ENCODE measurements at places on chromosomes 7 and 10.

GRCh38 chr7:135998081-135998480 is 20.9 kb upstream of the MTPN start:
- DNase-seq, result no peak
- H3K4me3 ChIP-seq, result no peak overlapping the region
- no peaks in the 10 kb centered on the region for H3K27me3 ChIP-seq
- H3K4me1 ChIP-seq, result peaks cover 16% of the 10 kb centered on the region
- no peak overlapping the region for H3K27ac ChIP-seq

- H3K27me3 ChIP-seq, result no peaks in the 10 kb centered on the region
- H3K36me3 ChIP-seq, result no peaks in the 10 kb centered on the region
- no peak for DNase-seq
- H3K27ac ChIP-seq, result no peak overlapping the region
- H3K4me1 ChIP-seq, result no peaks in the 10 kb centered on the region
- no peak overlapping the region for H3K4me3 ChIP-seq
These were observed 228.8 kb downstream of the BMPER start for GRCh38 chr7:34133983-34134782.

DNA sequence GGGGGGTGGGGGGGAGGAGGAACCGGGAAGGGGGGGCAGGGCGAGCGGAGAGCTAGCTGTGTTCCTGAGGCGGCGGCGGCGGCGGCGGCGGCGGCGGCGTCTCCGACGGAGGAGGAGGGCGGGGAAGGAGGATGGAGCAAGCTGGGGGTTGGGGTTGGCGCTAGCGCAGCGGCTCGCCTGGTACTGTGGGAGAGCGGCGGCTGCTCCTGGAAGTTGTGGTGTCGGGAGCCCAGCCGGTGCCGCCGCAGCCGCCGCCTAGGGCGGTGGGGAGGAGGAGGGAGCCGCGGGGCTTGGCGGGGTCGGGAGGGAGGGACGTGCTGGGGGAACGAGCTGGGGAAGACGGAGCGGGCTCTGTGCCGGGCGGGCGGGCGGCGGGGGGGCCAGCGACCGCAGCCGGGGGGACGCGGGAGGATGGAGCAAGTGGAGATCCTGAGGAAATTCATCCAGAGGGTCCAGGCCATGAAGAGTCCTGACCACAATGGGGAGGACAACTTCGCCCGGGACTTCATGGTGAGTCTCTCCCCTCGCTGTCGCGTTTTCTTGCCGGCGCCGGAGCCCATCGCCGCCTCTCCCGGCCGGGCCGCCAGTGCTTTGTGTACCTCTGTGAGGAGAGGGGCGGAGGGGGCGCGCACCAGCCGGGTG is at the start of gene PTPN12:
PTPN12 (plus strand) TSS at position 160 of the 642 bp plus-strand sequence; CDS start at position 412, 252 bp downstream.
- H3K27me3 ChIP-seq, result no peaks in the 10 kb centered on the region
- H3K4me1 ChIP-seq, result peaks cover 22% of the 10 kb centered on the region
- peak within 1 kb of the TSS; percentile 95 for H3K4me3 ChIP-seq
- peak within 1 kb of the TSS; percentile 96 for H3K27ac ChIP-seq

- H3K27ac ChIP-seq, result no peak overlapping the region
- H3K4me1 ChIP-seq, result peaks cover 3% of the 10 kb centered on the region
- H3K27me3 ChIP-seq, result no peaks in the 10 kb centered on the region
- no peaks in the 10 kb centered on the region for H3K36me3 ChIP-seq
- H3K4me3 ChIP-seq, result no peak overlapping the region
These were observed 37.3 kb downstream of the ZCCHC24 start for GRCh38 chr10:79407811-79408795.

- peak overlapping the region; percentile 55 for H3K4me3 ChIP-seq
- no peaks in the 10 kb centered on the region for H3K36me3 ChIP-seq
- H3K27ac ChIP-seq, result no peak overlapping the region
- peak; percentile 46 for DNase-seq
- H3K4me1 ChIP-seq, result peaks cover 18% of the 10 kb centered on the region
These were observed 804 bp downstream of the UNC5B start for GRCh38 chr10:71213127-71213621.

- H3K36me3 ChIP-seq, result no peaks in the 10 kb centered on the region
- DNase-seq, result no peak
- no peaks in the 10 kb centered on the region for H3K4me1 ChIP-seq
- peaks cover 2% of the 10 kb centered on the region for H3K27me3 ChIP-seq
- H3K4me3 ChIP-seq, result no peak overlapping the region
These were observed 98.0 kb downstream of the ARL4A start for GRCh38 chr7:12785473-12785872.

DNA sequence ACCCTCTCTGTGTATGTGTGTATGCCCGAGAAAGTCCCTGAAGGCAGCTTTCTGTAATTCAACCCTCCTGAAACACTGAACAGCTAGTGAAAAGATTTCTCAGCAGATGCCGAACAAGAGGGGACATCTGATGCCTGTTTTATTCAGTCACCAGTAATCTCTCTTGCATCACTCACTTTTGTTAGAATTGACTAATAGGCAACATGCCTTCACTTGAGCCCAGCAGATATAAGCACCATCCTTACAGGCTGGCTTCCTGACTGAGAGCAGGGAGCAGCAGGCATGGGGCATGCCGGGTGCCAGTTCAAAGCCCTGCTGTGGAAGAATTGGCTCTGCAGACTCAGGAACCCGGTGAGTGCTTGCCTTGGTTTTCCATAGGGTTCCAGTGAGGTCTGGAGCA is at the start of gene ABCA13:
ABCA13 (plus strand) TSS at position 257 of the 400 bp plus-strand sequence; CDS start at position 283, 26 bp downstream.
- H3K36me3 ChIP-seq, result no peaks in the 10 kb centered on the region
- H3K4me1 ChIP-seq, result no peaks in the 10 kb centered on the region
- H3K27ac ChIP-seq, result no peak within 1 kb of the TSS
- no peak within 1 kb of the TSS for H3K4me3 ChIP-seq
- H3K27me3 ChIP-seq, result peaks cover 8% of the 10 kb centered on the region

GRCh38 chr7:30469303-30469702 is 9.3 kb downstream of the NOD1 start:
- no peak for DNase-seq
- H3K4me1 ChIP-seq, result peaks cover 72% of the 10 kb centered on the region
- no peak overlapping the region for H3K27ac ChIP-seq
- H3K27me3 ChIP-seq, result no peaks in the 10 kb centered on the region

- DNase-seq, result no peak
- H3K36me3 ChIP-seq, result no peaks in the 10 kb centered on the region
- H3K4me1 ChIP-seq, result no peaks in the 10 kb centered on the region
These were observed 86.5 kb downstream of the RELN start for GRCh38 chr7:103902917-103903316.

DNA sequence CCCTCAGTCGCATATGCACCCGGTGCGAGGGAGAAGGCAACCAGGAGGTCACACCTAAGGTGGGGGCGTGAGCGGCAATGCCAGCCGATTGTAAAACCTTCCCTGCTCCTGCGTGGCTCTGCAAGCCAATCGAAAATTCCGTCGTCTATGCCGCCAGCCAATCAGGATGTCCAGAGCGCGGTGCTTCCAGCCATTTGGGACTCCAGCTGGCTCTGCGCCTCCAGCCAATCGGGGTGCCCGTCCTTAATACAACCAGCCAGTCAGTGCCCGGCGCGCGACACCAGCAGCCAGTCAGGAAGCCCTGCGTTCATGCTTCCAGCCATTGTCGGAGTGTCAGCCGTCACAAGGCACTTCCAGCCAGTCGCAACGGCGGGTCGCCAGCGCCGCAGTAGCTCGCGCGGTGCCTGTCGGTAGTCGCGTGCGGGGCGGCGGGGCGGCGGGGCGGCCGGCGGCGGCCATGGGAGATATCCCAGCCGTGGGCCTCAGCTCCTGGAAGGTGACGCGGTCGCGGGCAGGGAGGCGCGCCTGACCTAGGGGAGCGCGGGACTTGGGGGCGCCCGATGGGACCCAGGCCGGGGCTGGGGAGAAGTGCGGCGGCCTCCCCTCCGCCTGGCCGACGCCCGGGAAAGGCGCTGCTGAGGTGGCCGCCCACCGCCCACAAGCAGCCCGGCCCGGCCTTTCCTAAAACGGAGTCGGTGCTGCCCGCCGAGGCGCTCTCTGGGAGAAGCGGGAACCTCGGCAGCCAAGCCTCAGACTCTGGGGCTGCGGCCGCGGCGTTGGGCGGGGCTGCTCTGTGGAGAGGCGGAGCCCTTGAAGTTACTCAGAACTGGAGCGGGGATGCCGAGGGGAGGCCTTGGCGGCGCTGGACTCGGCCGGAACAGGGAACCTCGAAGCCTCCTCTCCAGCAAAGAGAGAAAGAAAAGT is at the start of gene AKR1E2:
AKR1E2 (plus strand) TSS at position 340 of the 924 bp plus-strand sequence; CDS start at position 458, 118 bp downstream.
- peaks cover 18% of the 10 kb centered on the region for H3K4me1 ChIP-seq
- peak within 1 kb of the TSS; percentile 76 for H3K27ac ChIP-seq
- DNase-seq, result peak; percentile 82
- H3K36me3 ChIP-seq, result peaks cover 6% of the 10 kb centered on the region
- H3K4me3 ChIP-seq, result peak within 1 kb of the TSS; percentile 74
- H3K27me3 ChIP-seq, result peaks cover 49% of the 10 kb centered on the region

DNA sequence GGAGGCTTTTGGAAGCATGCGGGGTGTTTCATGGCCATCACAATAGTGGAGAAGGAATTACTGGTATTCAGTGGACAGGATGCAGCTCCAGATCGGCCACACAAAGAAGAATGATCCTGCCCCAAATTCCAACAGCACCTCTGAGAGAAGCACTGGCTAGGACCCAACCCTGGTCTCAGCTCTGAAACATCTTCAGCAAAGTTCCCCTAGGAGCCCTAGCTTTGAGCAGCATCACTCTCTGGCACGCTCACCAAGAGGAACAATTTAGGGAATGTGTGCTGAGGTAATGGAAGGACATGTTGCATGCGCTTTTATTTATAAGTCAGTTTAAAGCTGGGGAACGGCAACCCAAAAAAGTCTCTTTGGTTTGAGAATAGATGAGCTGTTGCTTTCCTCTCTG is 5.5 kb upstream of the OPN1SW start:
- H3K36me3 ChIP-seq, result peaks cover 3% of the 10 kb centered on the region
- no peak for DNase-seq
- H3K27ac ChIP-seq, result no peak overlapping the region
- peaks cover 13% of the 10 kb centered on the region for H3K4me1 ChIP-seq

- H3K27ac ChIP-seq, result no peak overlapping the region
- H3K4me3 ChIP-seq, result no peak overlapping the region
- H3K36me3 ChIP-seq, result no peaks in the 10 kb centered on the region
- H3K4me1 ChIP-seq, result no peaks in the 10 kb centered on the region
- DNase-seq, result no peak
These were observed 230.5 kb upstream of the TMEM229A start for GRCh38 chr7:124263232-124263827.

DNA sequence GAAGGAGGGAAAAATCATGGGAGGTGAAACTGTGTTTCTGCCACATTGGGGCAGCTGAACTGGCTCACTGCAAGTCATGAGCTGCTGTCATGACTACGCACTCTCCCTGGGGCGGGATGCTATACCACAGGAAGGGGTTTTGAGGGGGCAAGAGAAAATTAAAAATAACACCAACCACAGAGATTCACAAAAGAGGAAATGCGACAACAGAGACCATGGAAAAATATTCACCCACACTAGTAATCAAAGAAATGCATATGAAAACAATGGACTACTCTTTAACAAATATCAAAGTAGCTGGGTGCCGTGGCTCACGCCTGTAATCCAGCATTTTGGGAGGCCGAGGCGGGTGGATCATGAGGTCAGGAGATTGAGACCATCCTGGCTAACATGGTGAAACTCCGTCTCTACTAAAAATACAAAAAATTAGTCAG is 65.2 kb upstream of the TM9SF3 start:
- peak overlapping the region; percentile 58 for H3K27ac ChIP-seq
- no peaks in the 10 kb centered on the region for H3K27me3 ChIP-seq
- H3K4me1 ChIP-seq, result peaks cover 41% of the 10 kb centered on the region
- H3K4me3 ChIP-seq, result no peak overlapping the region
- no peak for DNase-seq

GRCh38 chr10:57799625-57800024 is 468.1 kb downstream of the IPMK start:
- H3K27me3 ChIP-seq, result no peaks in the 10 kb centered on the region
- no peak overlapping the region for H3K27ac ChIP-seq
- no peak for DNase-seq
- no peak overlapping the region for H3K4me3 ChIP-seq
- H3K4me1 ChIP-seq, result no peaks in the 10 kb centered on the region

DNA sequence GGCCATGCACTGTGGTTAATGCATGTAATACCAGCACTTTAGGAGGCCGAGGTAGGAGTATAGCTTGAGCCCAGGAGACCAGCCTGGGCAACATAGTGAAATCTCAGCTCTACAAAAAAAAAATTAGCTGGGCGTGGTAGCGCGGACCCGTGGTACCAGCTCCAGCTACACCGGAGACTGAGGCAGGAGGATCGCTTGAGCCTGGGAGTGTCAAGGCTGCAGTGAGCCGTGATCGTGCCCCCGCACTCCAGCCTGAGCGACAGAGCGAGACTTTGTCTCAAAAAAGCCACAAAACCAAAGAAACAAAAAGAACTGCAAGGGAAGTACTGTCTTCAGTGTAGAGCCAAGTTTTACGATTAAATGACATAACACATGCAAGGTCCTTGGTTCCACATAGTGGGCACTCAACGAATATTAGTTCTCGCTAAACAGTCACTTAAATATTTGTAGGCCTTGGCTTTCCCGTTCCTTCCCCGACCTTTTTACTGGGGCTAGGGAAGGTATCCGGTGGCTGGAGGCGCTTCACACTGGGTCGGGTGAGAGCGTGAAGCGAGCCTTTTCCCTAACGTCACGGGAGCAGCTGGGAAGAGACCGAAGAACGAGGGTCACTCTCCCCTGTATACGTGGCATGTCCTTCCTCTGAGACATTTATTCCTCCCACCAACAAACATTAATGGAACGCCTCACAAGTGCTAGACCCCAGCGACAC is 993 bp upstream of the SND1 start:
- peak; percentile 38 for DNase-seq
- H3K4me3 ChIP-seq, result peak overlapping the region; percentile 95
- peak overlapping the region; percentile 97 for H3K27ac ChIP-seq
- no peaks in the 10 kb centered on the region for H3K27me3 ChIP-seq
- H3K36me3 ChIP-seq, result peaks cover 44% of the 10 kb centered on the region
- peaks cover 38% of the 10 kb centered on the region for H3K4me1 ChIP-seq

GRCh38 chr7:99235925-99236324 is 28.0 kb upstream of the KPNA7 start:
- H3K4me3 ChIP-seq, result no peak overlapping the region
- H3K4me1 ChIP-seq, result no peaks in the 10 kb centered on the region
- DNase-seq, result no peak

DNA sequence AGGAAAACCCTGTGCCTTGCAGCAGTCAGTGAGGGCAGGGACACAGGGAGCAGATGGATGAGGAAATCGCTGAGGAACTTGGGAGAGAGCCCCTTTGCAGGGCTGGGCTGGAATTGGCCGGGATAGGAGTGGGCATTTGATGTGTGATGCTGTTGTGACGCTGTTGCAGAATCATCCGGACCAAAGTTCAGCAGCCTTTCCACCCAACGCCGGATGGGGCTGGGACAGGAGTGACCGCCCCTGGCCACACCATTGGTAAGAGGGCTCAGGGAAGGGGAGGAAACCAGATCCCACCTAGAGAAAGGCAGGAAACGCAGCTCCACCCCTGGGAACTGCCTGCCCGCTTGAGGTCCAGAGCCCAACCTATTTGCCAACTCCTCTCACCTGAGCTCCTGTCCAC is 33.9 kb downstream of the PAX2 start:
- H3K4me1 ChIP-seq, result no peaks in the 10 kb centered on the region
- H3K27me3 ChIP-seq, result peaks cover 55% of the 10 kb centered on the region
- H3K36me3 ChIP-seq, result no peaks in the 10 kb centered on the region

GRCh38 chr10:79923145-79923544 is 25.8 kb downstream of the SFTPD start:
- no peaks in the 10 kb centered on the region for H3K27me3 ChIP-seq
- H3K36me3 ChIP-seq, result no peaks in the 10 kb centered on the region
- no peak overlapping the region for H3K4me3 ChIP-seq
- no peak for DNase-seq
- no peak overlapping the region for H3K27ac ChIP-seq

- H3K36me3 ChIP-seq, result no peaks in the 10 kb centered on the region
- DNase-seq, result no peak
- no peaks in the 10 kb centered on the region for H3K27me3 ChIP-seq
- H3K27ac ChIP-seq, result peak overlapping the region; percentile 78
- peaks cover 71% of the 10 kb centered on the region for H3K4me1 ChIP-seq
These were observed 24.1 kb upstream of the CARD11 start for GRCh38 chr7:3067606-3068380.

- H3K36me3 ChIP-seq, result peaks cover 26% of the 10 kb centered on the region
- H3K27me3 ChIP-seq, result no peaks in the 10 kb centered on the region
- peak; percentile 91 for DNase-seq
- H3K27ac ChIP-seq, result peak within 1 kb of the TSS; percentile 83
- H3K4me3 ChIP-seq, result peak within 1 kb of the TSS; percentile 88
- peaks cover 16% of the 10 kb centered on the region for H3K4me1 ChIP-seq
These were observed at the start of gene FUOM for GRCh38 chr10:133357285-133358161. Gene FUOM (minus strand): TSS chr10:133358019. CDS start chr10:133358007, 12 bp downstream.

Data from activated T-cell treated with anti-CD3 and anti-CD28 coated beads, Interleukin-2, amount 50 U/mL, for 24 hours (primary cell).